ENCODE measurements at places on chromosomes 1 and 21.

- no peak for DNase-seq
These were observed 43.9 kb upstream of the SGIP1 start for GRCh38 chr1:66489972-66490601.

GRCh38 chr1:240093120-240093961 is 1.7 kb downstream of the FMN2 start:
- DNase-seq = no peak

GRCh38 chr1:247297263-247298123 is 34.2 kb downstream of the ZNF496 start:
- DNase-seq = no peak

DNA sequence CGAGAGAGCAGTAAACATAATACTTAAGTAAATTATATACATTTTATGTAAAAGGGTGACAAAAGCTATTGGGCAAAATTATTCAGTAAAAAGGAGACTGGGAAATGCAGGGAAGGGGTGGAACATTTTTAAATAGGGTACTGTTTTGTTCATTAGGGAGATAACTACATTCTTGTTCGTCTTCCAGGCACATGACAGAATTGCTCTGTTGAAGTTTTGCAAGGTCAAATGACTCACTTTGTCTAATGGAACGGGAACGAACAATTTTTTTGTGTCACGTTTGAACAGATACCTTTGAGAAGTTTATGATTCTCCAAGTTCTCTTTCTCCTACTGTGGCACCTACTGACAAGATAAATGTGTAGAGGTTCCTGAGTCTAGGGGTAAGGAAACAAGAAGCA is 382.3 kb upstream of the ZRANB2 start:
- no peak for DNase-seq

DNA sequence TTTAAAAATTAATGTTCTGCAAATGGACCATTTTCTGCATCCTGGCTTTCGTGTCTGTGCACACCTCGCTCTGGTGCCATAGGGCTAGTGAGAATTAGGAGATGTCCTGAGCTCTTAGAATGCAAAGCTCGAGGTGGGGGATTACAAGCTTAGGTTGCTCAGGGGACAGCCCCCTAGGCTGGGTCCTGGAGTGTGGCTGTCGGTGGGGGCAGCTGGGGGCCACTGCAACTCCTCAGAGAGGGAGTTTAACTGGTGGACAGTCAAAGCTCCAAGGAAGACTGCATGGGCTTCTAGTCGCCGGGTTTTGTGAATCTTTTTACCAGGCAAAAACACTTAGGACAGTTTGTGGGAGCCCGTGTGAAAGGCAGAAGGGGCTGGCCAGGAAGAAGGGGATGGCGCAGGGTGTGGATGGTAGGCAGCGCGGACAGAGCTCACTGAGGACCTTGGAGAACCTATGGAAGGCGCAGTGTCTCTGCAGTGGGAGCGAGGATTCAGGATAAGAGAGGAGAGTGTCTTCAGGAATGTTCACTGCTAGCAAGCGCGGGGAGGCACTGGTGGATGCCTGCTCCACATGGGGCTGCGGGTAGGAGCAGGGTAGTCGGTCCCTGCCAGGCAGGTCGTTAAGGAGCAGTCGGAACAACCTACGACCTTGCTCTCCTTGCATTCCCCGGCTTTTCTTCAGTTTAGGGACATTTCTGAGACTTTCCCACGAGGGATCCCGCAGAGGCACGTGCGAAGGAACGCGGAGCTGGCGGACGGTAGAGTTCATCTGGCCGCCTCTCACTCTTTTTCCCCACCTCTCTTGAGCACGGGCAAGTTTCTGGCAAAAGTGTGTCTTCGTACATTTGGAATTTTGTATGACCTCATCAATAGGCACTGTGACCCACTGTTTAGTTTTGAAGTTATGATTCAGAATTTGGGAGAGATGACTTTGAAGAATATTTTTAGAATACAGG is 12.9 kb upstream of the KCNE1 start:
- DNase-seq = no peak

DNA sequence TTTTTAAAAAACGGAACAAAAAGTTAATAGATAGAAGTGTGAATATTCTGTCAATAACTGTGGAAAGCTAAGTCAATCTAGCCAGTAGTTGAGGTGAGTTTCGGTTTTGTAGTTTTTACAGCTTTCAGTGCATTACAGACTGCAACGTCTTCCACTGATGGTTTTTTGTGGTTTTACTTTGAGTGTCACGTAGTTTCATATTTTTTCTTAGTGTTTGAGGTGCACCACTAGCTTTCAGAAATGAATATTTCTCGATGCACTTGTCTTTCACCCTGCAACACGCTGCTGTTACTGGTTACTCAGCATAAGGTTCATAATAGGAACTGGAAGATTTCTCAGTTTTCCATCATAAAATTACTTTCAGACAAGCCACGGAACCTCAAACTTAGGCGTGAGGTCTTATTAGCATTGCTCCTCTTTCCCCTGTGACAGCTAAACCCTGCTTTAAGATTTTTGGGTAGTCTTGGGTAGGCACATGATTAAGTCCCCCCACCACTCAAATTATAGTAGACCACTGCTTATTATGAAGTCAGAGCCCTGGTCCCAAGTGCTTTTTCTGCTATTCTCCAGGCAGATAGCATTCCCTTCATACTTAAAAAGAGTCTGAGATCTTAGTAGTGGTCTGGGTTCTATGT is 1412.7 kb downstream of the KCNT2 start:
- DNase-seq = no peak

GRCh38 chr1:3169665-3170356 is 100.8 kb downstream of the PRDM16 start:
- no peak for DNase-seq

Data from AG09319 (cell line).